SHP77 (cell line): ENCODE measurements at places on chromosomes 16 and 17.
A peak's percentile ranks its signal among the peaks of the same experiment; 100 is the strongest.

- DNase-seq: no peak
Observed at GRCh38 chr16:5852151-5852550, 754.6 kb upstream of the EEF2KMT start.

DNA sequence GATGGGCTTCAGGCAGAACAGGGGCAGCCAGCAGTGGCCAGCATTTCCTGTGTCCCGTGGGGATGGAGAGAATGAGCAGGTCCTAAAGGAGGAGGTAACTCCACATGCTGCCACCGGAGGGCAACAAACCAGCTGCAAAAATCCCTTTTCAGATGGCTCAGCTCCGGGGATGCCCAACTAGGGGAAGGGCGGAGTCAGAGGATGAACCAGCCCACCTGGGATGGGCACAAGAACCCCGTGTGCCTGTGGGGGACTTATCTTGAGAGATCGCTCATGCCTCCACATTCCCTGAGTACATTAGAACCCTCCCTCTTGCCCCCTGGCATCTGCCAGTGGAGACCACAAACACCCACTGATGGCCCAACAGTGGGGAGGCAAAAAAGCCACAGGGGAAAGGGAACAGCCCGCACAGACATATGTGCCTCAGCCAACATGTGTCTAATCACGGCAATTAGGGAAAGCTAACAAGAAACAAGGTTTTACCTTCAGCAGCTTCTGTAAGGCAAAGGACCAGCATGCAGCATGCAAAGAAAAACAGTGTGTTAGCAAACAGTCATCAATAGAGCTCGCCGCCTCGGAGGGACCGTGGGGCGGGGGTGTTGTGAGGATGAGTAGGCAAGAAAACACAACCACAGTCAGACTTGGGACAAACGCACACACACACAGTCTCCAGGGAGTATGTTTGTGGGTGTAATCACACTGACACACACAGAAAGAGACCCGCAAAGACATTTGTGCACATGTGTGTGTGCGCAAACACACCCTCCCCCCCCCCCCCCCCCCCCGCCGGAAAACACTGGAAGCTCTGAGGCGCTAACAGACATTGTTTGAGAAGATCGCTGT, 64.0 kb downstream of the MYO18A start:
- peak; percentile 57 for DNase-seq

DNA sequence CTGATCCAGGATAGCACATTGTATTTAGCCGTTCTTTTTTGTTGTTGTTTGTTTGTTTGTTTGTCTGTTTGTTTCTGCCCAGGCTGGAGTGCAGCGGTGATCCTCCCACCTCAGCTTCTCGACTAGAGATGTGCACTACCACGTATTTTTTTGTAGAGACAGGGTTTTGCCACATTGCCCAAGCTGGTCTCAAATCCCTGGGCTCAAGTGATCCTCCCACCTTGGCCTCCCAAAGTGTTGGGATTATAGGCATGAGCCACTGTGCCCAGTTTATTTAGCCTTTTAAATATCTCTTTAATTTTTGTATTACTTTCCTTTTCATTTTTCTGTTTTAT, 9.2 kb upstream of the NLRC5 start:
- no peak for DNase-seq

GRCh38 chr16:57387598-57388354, 15.5 kb downstream of the CX3CL1 start:
- no peak for DNase-seq

DNA sequence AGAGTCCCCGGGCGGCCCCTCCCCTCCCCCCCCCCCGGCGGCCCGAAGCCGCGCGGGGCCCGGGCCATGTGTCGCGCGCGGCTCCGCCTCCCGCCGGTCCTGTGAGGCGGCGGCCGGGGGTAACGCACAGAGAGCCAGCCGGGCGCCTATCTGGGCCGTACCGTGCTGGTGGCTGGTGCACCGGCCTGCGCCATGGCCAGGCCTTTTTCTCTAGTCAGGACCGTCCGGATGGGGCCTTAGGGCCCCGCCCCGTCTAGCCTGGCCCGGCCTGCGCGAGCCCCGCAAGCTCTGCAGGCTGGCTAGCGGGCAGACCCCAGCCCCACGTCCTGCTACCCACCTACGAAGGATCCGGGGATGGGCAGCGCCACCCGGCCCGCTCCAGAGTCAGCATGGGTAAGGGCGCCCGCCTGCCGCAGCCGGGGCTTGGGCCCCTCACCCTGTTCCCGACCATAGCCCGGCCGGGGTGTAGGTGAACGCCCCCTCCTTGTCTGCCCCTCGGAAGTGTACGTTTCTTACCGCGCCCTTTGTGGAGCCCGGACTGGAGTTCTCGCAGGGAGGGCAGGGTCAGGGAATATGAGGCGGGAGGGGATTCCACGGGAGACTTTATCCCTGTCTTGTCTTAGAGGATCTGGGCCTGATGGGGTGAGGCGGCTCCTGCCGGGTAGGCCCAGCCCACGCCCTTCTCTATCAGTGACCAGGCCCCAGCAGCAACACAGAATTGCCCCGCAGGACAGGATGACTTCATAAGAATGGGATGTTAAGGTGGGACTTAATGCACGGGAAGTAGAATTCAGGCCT, at the start of gene CENPT:
TSS of gene CENPT (minus strand) at position 630 of the 798 bp plus-strand sequence. CDS start 13,834 bp downstream, outside the sequence.
- DNase-seq: no peak

DNA sequence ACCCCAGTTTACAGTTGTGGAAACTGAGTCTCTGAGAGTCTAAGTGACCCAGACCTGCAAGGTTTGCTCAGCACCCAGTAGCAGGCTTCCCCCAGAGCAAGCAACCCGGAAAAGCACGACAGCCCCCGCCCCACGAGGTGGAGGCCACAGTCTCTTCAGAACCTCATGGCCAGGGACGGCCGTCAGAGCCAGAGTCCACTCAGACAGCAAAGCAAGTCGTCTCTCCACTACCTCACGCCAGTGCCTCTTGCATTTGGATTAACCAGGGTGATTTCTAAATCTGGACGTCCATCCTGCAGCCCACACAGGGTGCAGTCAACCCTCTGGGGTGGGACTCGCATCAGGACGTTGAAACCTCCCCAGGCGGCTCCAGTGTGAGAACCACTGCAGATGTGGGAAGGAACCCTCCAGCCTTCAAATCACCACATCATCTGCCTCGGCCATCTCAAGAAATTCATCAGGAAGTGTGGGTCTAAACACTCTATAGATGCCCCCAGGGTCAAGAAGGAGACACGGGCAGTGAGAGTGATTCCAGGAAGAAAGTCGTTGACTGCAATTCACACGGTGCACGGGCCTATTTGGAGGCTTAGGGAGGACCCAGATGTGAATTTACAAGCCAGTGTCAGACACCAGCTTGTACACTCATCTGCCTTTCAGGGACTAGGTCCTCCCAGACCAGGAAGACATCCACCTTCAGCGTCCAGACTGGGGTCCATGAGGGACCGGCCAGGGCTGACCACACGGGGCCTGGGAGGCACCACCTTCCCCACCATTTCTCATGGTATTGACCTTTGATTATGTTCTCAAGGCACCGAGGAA, 20.2 kb upstream of the RBFOX3 start:
- no peak for DNase-seq

- no peak for DNase-seq
Observed at GRCh38 chr17:31269036-31269577, 27.9 kb downstream of the OMG start.

DNA sequence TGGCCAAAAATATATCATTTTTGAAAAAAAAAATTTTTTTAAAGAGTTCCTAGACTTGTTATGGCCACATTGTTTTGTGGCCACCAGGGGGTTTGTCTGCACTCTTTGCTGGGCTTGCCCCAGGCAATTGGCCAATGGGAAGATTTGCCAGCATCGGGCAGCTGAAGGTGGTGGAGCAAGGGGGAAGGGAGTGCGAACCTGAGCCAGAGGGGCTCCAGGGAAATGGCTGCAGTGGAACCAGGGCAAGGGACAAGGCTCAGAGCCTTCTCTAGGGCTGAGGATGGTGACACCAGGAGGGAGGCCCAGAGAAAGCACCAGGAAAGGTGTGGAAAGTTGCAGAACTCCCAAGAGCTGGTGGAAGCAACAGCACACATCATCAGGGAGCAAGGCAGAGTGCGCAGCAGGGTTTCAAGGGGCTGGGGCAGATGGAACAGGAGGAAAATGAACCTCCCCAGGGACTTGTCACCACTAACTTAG, 15.5 kb upstream of the CMIP start:
- DNase-seq: no peak

DNA sequence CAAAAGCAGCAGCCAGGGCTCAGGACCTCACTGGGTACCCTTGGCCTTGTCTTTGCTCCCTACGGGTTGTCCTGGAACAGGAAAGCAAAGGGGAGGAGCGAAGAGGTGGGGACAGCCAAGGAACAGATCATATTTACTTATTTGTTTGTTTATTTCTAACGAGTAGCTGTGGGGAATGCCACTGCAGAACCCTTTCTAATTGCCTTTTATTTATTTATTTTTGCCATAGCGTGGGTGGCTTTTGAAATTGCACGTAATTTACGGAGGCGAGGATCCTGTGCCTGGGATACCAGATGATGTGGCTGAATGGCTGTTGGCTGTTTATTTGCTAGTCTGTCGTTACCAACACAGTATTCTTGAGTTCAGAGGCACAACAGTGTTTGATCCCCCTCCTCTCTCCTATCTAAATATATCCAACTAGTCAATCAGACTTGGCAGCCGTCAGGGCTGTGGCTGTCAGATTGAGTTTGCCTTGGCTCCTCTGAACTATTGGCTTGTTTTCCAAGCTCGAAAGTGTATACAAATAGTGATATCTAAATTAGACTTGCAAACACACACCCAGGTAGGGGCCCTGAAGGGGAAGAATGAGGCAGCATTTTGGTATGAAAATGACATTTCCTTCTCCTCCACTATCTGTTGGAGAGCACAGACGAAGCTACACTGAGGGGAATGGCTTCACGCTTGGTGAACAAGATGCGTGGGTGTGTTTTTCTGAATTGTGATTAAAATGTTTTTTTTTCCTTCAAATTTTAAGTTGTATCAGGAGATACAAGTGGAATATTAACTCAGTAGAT, 110.4 kb downstream of the MSI2 start:
- no peak for DNase-seq

GRCh38 chr17:48972749-48973097, 4.3 kb upstream of the GIP start:
- DNase-seq: no peak

DNA sequence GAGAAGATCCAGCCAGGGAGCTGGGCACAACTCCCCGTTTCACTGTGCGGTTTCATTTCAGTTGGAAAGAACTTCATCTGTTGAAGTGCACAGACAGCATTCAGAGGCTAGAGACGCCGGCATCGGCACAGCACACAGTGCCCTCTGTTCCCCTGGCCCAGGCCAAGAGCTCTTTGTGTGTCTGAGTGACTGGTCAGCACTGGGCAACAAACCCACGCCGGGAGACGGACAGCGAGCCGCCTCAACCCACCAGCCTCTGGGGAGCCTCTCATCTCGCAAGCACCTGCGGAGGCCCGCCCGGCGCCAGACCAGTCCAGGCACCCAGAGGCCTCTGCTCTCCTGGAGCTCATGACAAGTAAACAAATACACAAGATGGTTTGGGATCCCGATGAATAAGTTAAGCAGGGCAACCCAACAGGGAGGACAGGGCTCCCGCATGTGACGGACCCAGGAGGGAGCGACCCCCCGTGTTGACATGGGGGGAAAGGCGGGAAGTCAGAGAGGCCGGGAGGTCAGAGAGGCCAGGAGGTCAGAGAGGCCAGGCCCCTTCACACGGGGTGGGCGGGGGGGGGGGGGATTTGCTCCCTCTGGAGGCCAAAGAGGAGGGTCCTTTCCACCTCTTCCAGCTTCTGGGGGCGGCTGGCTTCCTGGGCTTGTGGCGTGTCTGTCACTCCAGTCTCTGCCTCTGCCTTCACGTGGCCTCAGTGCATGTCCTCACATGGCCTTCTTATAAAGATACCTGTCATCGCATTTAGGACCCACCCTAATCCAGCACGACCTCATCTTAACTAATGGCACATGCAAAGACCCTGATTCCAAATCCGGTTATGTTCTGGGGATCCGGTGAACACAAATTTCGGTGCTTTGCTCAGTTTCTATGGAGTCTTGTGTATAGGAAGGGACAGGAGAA, 25.8 kb upstream of the KLHDC4 start:
- no peak for DNase-seq

DNA sequence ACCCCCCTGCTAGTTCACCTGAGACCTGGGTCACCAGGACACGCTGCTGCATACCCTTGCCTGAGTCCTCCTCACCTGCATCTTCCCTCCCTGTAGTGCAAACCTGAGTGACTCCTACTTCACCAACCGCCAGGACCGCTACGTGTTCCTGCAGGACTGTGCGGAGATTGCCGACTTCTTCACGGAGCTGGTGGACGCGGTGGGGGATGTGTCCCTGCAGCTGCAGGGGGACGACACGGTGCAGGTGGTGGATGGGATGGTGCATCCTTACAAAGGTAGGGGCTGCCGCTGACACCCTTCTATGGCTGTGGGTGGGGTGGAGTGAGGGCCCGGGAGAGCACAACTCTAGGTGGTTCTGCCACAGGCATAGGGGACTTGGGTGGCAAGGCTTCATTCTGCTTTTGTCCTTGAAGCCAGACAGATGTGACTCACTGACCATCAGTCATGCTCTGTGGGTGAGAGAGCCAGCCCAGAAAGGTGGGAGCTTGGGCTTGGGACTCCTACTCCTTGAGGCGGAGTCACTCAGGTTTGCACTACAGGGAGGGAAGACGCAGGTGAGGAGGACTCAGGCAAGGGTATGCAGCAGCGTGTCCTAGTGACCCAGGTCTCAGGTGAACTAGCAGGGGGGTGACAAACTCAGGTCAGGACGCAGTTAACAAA, 22.3 kb downstream of the PGS1 start:
- no peak for DNase-seq

DNA sequence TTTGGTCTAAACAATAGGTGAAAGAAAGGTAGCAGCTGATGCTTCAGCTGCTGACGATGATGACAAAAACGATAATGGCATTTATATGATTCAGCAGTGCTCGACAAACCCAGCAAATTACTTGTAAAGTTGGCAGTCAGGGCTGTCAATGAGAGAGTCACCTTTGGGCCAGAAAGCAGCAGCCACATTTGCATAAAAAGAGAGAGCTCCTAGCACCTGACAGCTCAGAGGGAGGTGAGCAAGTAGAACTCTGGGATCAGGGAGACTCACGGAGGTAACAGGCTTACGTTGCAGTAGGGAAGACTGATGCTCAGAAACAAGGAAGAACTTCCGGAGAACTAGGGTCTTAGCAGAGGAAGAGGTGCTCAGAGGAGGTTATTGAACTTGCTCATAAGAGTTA, 291.9 kb upstream of the ZFHX3 start:
- no peak for DNase-seq

GRCh38 chr17:1577182-1577581, 14.6 kb upstream of the PITPNA start:
- DNase-seq: no peak

DNA sequence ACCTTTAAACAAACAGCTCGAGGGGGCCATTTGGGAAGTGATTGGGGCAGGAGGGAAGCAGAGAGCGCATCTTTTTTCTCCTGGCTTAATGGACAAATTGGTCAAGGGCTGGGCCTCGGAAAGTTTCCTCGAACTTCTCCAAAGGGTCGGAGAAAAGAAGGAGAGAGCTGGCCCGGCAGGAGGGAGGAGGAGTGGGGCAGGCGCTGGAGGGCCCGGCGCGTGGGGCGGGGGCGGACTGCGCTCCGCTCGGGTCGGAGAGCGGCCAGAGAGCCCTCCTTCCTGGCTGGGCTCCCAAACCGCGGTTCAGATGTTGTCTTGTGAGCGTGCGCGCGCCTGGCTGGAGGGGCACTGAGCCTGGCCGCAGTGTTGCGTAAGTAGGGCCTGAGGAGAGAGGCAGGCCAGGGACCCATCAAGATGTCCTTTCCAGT, 1.2 kb downstream of the MMP2 start:
- no peak for DNase-seq

GRCh38 chr17:14604591-14605266, 303.8 kb downstream of the HS3ST3B1 start:
- no peak for DNase-seq
